Endothelial cell of umbilical vein (primary cell): ENCODE measurements at places on chromosomes 3 and 15. TPM values are rescaled to one million over a fixed set of nuclear protein-coding genes. Genes with fewer than 3 reads are reported as not detected.
A peak's percentile ranks its signal among the peaks of the same experiment; 100 is the strongest.

GRCh38 chr3:138434875-138435772 is 708 bp downstream of the ESYT3 start:
- no peak for DNase-seq

GRCh38 chr15:88083811-88084760 is 172.5 kb downstream of the NTRK3 start:
- no peak for DNase-seq

DNA sequence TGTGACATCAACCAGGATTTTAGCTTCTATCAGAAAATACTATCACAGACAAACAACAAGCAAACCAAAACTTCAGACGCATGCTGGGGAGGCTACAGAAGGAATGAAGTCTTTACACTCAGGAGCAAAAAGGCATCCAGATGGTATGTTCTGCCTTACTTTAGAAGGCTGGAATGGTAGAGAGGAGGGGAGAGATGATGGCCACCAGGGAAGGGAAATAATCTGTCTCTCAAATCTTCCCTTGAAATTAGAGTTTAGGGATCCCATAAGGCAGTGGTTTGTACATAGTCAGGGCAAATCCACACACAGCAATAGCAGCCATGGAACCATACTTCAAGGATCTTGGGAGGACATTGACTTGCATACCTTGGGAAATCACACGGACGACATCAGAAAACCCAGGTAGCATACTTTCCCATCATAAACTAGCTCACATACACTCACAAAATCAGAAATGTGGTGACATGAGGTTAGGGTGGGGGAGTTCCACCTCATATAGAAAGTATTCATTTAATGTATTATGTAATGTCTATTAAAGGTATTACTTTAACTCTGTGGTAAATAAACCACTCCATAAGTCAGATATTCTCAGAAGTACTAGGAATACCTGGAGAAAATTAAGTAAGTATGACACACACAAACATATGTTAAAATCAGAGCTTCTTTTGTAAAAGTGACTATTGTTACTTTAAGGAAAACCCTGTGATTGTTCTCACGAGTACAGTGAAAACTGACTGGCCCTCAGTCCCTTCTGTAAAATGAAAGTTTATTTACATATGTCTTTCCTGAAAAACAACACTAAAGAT is 9.4 kb downstream of the BTLA start:
- DNase-seq = peak; percentile 33

DNA sequence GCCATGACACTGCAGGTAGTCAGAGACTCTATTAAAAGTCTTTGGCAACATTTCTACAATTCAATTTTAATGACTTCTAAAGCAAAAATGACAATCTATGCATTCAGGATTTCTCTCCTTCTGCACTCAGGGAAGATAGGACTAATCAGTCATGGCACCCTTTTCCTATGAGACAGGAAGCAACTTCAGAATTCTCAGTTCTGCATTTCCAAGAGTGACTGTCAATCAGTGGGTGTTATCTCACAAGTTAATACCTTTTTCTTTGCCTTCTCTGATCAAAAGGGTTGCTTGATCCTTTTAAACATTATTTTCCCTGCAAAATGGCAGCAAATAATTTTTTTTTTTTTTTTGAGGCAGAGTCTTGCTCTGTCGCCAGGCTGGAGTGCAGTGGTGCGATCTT is 7.8 kb upstream of the ICE2 start:
- no peak for DNase-seq

DNA sequence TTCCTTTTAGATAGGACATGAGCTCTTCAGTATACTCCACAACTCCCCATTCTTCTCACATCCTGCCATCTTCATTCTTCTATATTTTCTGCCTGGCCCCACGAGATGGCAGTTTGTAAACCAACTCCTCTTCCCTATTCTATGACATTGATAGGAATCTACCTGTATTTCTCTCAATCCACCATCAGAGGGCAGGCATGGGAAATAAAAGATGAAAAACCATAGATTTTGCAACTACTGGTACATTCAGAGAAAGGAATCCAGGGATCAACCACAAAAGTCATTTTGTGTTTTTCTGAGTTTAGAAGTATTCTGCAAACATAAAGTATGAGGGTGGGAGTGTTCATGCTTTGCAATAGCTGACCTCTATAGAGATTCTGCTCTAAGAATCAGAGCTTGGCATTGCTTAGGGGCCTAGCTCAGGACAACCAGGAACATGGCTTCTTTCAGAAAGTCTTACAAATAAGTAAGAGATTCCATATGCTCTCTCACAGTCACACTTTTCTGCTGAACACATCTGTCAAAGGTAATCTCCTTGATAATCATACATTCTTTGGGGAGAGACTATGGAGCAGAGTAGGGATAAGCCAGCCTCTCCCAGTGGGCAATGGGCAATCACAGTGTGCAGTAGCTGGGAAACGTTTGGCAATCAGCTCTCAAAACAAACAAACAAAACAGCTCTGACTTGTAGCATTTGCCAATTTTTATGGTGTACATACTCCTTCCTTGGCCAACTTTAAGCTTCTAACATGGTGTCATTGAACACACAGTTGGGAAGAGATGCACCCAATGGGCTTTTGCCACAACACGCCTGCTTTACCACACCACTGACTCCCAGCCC is 43.1 kb upstream of the SLC25A36 start:
- peak; percentile 55 for DNase-seq

DNA sequence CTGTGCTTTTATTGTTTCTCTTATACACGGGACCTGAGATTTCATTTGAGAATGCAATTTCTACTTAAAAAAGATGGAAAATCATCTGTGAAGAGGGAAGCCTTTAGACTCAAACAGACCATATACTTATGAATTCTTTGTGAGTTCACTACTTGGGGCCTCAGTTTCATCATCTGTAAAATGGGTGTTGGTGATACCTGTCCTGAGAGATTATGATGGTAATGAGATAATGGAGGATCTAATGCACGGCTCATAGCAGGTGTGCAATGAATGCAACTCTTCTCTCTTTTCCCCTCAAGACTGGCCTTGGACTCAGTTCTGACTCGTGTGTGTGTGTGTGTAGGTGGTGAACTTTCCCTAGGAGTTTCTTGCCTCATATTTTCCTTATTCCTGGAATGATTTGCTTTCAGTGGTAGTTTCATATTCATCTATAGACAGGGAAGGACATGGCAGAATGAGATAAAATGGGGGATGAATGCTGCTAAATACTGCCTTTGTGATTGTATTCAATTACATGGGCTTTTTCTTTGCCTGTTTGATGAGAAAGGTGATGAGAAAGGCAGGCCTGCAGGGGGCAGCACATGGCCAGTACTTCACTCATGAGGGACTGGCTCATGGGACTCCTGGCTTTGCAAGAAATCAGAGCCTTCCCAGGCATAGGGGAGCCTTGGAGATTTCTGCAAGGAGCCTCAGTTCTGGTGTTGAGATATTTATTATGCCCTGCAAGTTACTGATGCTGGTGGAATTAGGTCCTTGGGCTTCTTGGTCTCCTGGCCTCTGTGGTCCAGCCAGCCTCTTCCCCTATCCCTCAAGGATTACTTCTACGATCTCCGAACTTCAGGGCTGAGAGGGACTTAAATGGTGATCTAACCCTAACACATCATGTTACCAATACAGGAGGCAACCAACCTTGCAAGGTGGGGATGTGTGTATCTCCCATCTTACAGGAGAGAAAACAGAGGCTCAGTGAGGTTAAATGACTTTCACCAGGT is 70.7 kb downstream of the RPLP1 start:
- DNase-seq = peak; percentile 62

GRCh38 chr3:110940055-110940454 is 131.6 kb upstream of the NECTIN3 start:
- no peak for DNase-seq

The IQCF5 gene
- total RNA-seq = not detected in 2 replicates

DNA sequence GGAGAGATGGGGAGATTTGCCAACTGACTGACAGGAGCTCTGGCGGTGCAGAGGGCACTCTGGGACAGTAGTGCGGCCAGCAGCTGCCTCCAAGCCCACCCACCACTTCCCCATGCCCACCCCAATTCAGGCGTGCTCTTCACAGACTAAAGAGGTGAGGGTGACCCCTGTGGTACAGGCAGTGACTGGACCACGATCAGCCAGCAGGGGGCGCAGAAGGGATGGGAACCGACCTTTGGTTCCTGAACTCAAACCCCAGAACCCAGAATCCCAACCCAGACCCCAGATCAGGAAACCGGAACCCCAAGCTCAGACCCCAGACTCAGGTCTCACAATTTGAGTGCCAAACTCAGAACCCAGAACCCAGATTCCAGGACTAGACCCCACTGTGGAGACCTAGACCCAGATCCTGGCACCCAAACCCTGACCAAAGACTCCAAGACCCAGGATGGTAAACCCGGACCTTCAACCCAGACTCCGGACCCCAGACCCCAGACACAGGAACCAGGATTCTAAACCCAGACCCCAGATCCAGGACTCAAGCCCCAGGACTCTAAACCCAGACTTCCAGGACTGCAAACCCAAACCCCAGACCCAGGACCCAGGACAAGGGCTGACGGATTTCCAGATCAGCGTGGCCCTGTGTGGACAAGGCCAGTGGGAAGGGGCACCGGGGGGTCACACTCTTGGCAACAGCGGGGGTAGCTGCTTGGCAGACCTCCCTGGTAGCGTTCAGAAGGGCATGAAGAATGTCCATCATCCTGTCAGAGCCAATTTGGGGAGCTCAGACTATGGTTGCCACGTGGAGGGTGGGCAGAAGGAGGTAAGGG is 3.7 kb upstream of the MYL3 start:
- peak; percentile 38 for DNase-seq

GRCh38 chr3:127079211-127079610 is 96.3 kb downstream of the PLXNA1 start:
- DNase-seq = no peak

- no peak for DNase-seq
These were observed 27.6 kb downstream of the SLC4A7 start for GRCh38 chr3:27456554-27456953.

- no peak for DNase-seq
These were observed 28.1 kb downstream of the RNU5B-1 start for GRCh38 chr15:65332391-65333147.

The EPHA3 gene
- total RNA-seq = not detected in 2 replicates

GRCh38 chr3:128064962-128065361 is 12.7 kb downstream of the SEC61A1 start:
- DNase-seq = no peak

DNA sequence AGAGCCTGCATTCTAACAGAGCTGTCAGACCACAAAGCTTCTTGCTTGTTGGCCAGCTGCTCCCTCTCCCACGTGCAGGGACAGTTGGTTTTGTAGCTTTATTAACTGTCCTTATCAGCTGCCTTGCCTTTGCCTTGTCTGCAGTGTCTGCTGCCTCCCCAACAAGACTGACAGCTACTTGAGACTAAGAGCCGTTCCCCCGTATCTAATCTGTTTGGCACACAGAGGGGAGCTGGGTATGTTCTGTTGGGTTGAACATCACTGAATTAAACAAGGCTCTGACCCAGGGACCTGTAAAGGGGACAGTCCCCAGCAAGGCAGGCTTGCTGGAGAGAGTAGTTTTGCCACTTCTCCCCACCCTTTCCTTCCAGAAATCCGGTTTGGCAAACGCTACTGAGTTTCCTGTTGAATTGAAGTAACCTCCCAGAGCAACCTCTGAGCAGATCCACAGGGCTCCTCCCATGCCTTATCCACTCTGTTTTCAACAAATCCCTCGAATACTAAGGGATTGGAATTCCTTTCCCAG is 116.1 kb downstream of the ANP32A start:
- peak; percentile 79 for DNase-seq

The SLC9C1 gene
- 0.09 TPM in 1 of 2 replicates, not detected in the other for total RNA-seq

DNA sequence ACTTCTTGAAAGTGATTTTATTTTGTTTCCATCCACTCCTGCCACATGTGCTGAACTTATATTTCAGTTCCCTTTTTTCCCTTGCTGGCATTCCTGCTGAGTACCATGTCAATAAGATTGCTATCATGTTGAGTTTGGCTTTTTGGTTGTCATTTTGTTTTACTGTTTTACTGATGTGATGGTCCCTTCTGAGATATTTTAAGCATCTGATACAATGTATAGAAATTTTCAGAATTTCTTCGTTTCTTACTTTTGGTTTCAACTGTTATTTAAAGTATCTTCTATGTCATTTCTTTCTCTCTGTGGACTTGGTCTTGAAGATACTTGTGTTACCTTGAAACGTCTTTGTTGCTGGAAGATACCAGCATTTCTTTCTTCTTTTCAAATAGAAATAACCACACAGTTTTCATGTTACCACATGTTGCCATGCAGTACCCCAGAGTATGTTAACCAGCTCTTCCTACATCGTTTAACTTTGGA is 14.1 kb downstream of the SIDT1 start:
- no peak for DNase-seq
